ENCODE measurements at places on chromosomes 12 and 14. TPM values are rescaled to one million over a fixed set of nuclear protein-coding genes. Genes with fewer than 3 reads are reported as not detected.

GRCh38 chr12:18723752-18724151, 14.1 kb downstream of the PLCZ1 start:
- no peak for DNase-seq

The CLEC1B gene
- total RNA-seq: not detected

The PTPRO gene
- 1.3 TPM for total RNA-seq

The EMP1 gene
- 129 TPM for total RNA-seq

GRCh38 chr12:38158428-38159091, 158.0 kb upstream of the ALG10B start:
- DNase-seq: no peak

Measured in Right ventricle myocardium inferior (tissue), 1 donor.